ENCODE measurements at places on chromosomes 16 and 17.

DNA sequence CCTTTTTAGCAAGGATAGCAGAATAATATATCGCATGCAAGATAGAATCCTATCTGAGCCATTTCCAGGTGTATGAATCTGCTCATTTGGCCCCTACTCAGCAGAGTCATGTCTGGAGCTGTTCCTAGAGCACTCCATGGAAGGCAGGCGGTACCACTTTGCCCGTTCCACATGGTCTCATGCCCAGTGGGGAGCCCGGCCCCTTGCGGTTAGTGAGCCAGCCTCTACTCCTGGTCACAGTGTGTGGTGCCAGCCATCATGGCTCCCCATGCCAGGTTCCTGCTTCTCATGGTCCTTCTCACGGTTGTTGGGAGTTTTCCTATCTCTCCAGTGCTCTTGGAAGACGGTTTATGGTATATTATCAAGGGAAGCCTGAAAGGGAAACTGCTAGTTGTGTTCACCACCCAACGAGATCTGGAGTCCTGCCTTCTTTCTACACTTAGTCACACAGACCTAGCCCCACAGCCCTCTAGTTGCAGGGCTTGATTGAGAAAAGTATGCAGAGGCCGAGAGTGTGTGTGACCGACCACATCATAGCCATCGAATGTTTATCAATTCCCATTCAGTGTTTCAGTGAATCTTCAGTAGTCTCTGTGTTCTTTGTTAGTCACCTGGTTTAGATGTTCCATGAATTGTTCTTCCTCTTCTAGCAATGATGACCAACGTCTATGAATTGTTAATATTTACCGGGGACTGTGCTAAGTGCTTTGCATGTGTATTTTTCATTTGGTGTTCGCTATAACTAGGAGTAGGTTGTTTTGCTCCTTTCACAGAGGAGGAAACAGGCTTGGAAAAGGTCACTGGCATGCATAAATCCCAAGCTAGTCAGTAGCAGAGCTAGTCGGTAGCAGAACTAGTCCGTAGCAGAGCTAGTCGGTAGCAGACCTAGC, 9.6 kb downstream of the JPT2 start:
- DNase-seq = no peak

- DNase-seq = no peak
These were observed 55.5 kb downstream of the SYT17 start for GRCh38 chr16:19223235-19224170.

DNA sequence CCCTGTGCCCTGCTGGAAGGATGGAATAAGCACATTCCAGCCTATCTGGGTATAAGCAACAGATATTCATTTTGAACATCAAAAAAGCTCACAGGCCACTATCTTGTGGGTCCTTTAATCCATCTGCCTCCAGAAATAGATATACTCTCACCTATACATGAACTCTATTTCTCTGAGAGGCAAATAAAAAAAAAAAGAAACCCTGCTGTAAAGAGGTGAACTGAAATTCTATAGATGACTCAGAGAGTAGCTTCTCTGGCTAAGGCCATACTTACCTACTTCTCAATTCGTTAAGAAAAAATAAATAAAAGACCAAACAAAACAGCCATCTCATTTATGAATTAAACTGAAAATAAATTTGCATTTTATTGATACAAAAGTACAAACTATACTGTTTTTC, 86.3 kb downstream of the DYNLRB2 start:
- DNase-seq = no peak

DNA sequence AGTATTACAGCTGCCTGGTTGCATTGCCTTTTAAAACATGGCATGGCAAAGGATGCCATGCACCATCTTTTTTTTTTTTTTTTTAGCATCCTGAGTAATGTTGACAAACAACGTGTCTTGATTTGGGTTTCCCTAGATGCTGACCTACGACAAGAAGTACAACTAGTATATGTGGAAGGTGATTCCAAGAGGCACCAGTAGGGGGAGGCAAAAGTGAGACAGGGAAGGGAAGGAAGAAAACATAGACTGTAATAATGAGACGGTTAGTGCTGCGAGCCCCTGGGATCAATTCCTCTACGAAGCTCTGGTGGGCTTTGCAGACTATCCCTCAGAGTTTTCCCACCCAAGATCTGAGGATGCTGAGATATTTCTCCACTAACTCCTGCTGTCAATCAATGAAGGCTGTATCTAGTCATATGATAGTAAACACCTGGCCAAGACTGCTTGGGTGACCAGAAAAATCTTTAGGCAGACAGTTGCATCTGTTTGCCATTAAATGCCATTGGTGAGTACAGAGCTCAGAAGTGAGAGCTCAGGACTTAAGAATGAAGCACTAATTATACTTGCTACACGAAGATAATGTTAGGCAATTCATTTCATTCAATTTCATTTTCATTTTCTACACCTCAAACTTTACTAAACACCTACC, 458.6 kb upstream of the GOT2 start:
- no peak for DNase-seq

DNA sequence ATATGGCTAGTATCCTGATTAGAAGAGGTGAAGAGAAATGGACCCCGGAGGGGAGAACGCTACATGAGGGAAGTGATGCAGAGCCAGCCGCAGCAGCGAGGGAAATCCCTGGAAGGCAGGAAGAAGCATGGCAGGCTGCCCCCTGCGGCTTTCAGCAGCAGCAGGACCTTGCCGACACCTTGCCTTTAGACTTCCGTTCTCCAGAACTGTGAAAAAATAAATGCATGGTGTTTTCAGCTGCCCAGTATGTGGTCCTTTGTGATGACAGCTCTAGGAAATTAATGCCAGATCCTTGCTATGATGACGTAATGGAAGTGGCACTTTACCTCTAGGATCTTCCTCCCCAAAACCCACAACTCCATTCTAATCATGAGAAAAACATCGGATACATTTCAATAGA, 9.7 kb upstream of the ZFP1 start:
- DNase-seq = no peak

- no peak for DNase-seq
These were observed 197.2 kb downstream of the RBFOX3 start for GRCh38 chr17:79413611-79414010.

- DNase-seq = peak; percentile 40
These were observed 1.2 kb downstream of the CBX4 start for GRCh38 chr17:79837888-79838521.

GRCh38 chr16:58530179-58530578, 14.9 kb downstream of the SETD6 start:
- DNase-seq = no peak

DNA sequence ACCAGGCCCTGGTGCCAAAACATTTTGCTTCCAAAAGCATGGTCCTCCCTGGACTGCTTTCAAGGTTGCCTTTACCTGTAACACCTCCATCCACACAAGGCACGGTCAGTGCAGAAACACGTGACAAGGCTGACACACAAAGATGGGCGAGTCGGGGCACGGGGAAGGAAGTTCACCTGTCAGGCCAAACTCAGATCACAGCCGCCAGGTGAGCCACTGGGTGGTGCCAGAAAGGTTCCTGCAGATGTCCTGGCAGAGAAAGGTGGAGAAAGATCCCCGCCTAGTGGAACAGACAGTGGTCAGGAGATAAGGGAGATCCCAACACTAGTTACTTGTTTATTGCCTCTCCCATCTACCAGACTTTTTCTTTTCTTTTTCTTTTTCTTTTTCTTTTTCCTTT, 155.3 kb downstream of the AIPL1 start:
- no peak for DNase-seq

- DNase-seq = peak; percentile 82
These were observed 790 bp downstream of the TRADD start for GRCh38 chr16:67158637-67159600.

DNA sequence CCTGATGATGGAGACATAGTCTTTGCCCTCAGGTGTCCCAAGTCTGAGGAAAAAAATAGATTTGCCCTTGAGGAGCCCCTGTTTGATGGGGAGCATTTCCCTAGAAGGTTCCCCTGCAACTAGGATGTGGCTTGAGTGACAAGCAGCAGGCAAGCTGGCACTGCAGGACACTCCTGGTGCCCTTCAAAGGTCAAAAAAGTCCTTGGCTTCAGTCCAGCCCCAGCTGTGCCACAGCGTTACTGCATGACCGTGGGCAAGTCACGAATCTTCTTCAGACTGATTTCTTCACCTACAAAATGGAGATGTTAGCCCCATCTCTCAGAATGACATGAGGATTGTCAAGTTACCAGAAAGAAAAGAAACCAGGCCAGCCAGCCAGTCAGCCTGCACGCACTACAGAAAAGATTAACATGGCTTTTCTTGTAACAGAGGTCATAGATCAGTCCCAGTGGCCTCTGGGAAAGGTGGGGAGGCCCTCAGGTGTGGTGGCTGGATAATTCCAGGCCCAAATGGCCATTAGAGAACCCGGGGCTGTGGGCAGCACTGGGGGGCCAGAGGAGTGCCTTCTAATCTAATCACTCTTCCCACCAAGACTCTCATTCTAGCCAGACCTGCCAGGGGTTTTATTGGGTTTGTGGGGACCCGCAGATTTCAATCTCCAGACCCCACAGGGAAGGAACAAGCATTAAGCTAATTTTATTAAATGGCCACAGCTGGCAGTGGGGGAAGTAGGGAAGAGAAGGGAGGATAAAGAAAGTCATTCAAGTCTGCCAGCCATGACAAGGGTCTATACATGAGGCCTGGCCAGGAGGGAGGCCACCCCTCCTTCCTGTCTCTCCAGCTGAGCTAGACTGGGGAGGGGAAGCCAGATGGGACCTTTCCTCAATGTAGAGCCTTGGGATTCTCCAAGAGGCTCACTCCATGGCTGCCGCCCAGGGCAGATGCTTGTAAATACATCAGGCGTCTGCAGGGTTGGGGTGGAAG, 9.7 kb upstream of the KIF18B start:
- DNase-seq = no peak

GRCh38 chr17:67178555-67178954, 66.4 kb downstream of the HELZ start:
- DNase-seq = no peak

- DNase-seq = no peak
These were observed 39.9 kb downstream of the CENPV start for GRCh38 chr17:16313139-16314090.

GRCh38 chr17:58329035-58329809, 627 bp upstream of the TSPOAP1 start:
- peak; percentile 67 for DNase-seq

GRCh38 chr17:37399265-37399803, 7.3 kb downstream of the ACACA start:
- DNase-seq = no peak
